Activated CD4-positive, alpha-beta T cell treated with anti-CD3 and anti-CD28 coated beads, Interleukin-2, amount 10 ng/mL, durations not matched to agents 24 days and 14 days (primary cell): ENCODE measurements at places on chromosomes 12 and 14.

DNA sequence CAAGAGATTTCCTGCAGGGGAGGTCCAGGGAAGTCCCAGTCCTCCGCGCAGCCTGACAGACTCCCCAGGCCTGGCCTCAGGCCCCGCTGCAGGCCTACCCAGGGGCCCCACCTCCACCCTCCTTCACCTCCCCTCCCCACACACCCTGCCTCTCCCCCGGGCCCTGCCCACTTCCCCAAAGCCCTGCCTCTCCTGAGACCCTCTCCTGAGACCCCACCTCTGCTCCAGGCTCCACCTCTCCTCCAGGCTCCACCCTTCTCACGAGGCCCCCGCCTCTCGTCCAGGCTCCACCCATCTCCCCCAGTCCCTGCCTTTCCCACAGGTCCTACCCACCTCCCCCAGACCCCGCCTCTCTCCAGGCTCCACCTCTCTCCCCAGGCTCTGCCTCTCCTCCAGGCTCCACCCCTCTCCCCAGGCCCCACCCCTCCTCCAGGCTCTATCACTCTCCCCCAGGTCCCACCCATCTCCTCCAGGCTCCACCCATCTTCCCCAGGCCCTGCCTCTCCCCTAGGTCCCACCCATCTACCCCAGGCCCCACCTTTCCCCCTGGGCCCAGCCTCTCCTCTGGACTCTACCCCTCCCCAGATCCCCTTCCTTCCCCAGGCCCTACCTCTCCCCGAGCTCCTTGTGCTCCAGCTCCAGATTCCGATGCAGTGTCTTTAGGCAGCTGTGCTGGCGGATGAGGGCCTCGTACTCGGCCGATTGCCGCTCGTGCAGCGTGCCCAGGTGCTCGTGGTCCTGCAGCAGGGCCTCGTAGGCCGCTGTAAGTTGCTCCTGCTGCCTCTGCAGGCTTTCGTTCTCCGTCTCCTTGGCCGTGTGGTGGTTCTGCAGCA lies 58.8 kb upstream of the GPR68 start:
- DNase-seq = peak; percentile 86

GRCh38 chr12:70590549-70591226 lies 46.5 kb downstream of the PTPRB start:
- DNase-seq = no peak

DNA sequence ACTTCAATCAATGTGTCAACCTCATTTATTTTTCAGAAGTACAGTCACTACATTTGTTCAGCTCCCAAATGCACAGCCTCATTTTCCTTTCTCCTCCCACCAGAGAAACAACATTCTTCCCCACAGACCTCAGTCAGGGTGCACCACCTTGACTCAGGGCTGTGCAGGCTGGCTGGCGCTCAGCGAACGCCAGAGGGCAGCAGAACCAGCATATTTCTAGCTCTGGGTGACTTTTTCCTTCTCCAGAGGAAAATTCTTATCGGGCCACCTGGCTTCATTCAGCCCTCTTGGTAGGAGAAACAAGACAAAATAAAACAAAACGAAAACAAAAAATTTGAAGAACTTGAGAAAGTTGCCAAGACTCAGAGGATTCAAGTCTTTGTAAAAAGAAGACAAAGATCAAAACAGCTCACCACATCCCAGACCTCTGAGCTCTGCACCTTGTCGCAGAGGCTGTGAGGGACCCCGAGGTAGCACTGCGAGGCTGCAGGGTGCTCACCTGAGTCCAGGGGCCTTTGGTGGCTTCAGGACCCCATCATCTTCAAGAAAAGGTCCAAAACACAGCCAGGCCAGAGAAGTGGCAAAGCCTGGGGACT lies 33.7 kb downstream of the PAH start:
- peak; percentile 80 for DNase-seq

DNA sequence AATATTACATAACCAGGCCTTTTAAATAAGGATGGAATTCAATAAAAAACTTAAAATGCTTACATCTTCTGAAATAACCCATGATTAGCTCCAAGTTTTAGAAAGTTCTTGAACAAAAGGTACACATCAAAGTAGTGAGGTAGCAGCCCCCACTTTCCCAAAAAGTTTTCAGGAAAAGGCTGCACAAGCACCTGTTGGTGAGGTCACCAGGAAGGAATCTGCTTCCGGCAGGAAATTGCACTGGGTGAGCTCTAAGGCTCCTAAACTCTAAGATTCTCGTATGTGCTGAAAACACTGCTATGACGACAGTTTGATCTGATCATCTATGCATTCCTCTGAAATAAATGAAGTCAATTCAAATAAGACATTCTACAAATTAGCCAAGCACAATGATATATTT lies 34.3 kb upstream of the TTC7B start:
- no peak for DNase-seq

DNA sequence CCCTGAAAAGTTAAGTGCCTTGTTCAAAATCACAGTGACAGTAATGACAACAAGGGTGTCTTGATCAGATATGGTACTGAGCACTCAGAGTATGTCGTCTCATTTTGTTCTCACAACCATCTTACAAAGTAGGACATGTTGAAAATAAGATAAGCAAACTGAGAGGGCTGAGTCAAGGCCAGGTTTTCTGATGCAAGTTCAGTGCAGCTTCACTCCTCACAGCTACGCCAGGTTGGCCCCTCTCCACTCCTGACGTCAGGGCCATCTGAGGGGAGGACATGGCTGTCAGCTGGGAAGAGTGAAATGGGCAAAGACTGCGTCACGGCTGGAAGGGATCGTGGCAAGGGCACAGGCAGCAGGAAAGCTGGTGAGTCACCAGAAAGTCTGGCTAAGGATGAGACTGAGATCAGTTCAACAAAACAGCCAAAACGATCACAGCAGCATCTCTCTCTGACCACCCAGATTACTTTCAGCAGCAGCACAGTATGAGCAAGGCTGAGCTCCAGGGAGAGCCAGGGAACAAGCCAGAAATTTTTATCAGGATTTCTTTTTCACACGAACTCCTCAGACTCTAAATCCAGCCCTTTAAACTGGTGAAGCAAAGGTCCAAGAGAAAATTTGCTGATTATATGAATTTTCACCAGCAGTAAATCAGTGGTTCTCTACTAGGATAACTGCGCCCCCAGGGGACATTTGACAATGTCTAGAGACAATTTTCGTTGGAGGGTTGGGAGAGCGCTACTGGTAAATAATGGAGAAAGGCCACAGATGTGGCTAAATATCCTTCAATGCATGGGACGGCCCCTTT lies 297.9 kb upstream of the AMIGO2 start:
- peak; percentile 53 for DNase-seq

DNA sequence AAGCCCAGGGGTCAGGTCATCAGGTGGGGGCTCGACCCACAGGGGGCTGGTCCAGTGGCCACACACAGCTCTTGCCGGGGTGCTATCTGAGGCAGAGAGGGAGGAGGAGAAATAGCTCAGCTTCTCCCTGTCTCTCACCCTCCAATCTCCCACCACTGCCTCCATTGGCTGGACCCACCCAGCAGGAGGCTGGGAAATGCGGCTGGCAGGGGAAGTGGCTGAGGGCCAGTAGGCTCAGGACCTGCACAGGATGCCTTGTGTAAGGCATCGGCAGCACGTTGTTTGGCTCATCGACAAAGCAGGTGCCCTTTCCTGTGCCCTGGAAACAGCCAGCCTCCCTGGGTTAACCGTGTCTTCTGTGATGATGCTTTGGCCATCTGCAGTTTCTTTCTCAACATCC lies 58.8 kb upstream of the SLC24A4 start:
- DNase-seq = no peak
